ENCODE measurements at places on chromosomes 12 and 14.

GRCh38 chr14:65239143-65239937, 137.0 kb upstream of the MAX start:
- DNase-seq: peak; percentile 96

GRCh38 chr14:90355540-90356518, 24.1 kb upstream of the NRDE2 start:
- DNase-seq: no peak

DNA sequence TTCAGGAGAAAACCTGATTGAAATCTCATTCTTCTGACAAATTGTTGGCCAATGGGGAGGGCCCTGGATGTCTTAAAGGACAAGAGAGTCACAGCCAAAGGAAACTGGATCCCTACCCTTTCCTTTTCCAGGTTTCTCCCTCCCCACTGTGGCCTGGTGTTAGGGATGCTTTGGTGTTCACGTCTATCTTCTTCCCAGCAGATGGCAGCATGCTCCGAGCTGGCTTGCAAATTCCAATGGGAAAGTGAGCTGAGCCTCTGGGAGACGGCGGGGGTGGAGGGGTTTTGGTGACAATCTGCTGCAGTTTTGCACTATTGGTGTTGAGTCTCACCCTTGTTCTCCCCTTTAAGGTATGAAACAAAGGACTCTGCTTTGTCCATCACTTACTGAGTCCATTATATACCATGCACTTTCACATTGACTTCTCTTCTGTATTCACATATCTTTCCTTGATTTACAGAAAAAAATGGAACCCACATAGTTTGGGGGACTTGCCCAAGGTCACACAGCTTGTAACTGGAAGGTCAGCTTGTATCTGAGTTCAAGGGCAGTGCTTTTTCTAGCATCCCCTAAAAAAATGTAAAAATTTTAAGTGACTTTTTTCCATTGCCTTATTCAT, 39.3 kb downstream of the CCDC177 start:
- peak; percentile 60 for DNase-seq

DNA sequence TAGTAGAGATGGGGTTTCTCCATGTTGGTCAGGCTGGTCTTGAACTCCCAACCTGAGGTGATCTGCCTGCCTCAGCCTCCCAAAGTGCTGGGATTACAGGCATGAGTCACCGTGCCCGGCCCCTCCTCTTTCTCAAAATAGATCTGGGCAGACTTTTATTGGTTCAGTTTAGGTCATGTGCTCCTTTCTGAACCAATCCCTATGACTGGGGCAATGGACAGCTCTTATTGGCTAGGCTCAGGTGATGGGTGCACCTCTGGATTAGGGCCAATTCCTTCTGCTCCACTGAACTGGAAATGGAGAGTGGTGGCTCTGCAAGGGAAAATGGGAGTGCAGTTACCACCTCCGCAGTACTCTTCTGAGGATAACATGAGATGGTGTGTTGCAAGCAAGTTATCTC, 6.2 kb upstream of the ATP6V0A2 start:
- DNase-seq: peak; percentile 28

GRCh38 chr14:100193417-100194357, 34.2 kb upstream of the DEGS2 start:
- DNase-seq: no peak

- DNase-seq: peak; percentile 40
Observed at GRCh38 chr12:121628037-121628436, 1.7 kb downstream of the ORAI1 start.

DNA sequence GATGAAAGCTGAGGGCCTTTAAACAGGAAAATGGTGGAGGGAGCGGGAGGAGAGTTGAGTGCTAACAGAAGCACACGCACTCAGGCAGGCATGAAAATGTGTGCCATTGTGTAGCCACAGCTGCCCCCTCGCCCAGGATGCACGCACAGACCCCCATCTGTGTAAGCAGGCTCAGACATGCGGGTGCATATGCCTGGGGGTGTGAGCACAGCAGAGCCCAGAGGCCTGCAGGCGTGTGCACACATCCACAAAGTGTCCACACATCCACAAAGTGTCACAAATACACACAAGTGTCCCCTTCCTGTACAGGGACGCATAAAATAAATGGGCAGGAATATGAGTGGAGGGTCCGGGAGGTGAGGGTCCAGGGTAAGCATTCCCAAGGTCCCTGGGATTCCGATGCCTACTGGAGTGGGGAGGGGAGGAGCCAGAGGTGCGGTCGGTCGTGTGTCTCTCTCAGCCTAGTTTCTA, 805 bp upstream of the KRT7 start:
- no peak for DNase-seq

DNA sequence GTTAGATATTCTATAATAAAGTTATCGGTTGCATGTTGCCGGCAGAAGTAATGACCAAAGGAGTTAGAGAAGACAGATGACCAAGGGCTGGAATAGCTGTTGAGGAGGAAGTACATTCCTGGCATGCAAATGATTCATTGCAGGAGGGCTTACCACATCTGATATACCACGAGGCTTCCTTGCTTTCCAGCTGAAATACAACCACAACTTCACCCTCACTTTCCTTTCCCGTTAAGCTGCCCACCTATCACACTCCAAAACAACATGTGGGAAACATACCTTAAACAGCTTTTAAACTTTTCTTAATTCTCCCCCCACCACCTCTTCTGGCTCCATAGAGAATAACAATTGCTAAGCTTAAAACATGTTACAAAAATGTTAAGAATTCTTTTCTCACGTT, 594.1 kb downstream of the NRXN3 start:
- no peak for DNase-seq

DNA sequence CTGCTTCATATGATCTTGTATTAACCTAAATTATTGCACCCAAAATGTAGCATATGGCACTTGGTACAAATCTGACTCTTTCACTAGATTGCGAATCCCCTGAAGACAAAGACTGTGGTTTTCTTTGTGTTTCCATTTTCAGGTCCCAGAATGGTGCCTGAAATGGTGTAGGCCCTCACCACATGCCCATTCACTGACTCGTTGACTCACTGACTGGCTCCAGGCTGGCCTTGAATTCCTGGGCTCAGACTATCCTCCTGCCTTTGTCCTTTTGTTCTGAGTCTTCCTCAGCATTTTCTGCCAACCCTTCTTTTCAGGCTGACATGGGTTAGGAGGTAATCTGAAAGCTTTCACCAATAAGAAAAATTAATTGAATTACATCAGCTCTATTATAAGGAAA, 368.7 kb upstream of the GARIN6 start:
- no peak for DNase-seq

GRCh38 chr12:46493834-46494181, 121.2 kb upstream of the SLC38A2 start:
- DNase-seq: peak; percentile 46

DNA sequence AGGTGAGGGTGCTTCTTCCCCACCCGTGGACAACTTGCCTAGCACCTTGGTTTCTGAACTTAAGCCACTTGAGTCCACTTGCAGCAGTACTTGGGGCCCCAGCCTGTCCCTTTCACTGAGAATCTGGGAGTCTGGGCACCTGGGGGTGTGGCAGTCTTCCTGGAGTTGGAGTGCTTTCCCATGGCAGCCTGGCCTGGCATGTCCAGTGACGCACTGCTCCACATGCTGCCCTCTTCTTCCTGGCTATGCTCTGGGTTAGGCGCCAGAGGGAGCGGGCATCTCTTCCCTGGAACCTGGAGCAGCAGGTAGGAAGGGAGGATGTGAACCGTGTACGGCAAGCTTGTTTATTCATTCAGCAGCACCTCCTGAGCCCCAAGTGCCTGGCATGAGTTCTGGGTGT, 76.4 kb downstream of the PAPOLA start:
- DNase-seq: no peak

GRCh38 chr12:52879394-52880351, 25.2 kb downstream of the KRT8 start:
- peak; percentile 92 for DNase-seq

DNA sequence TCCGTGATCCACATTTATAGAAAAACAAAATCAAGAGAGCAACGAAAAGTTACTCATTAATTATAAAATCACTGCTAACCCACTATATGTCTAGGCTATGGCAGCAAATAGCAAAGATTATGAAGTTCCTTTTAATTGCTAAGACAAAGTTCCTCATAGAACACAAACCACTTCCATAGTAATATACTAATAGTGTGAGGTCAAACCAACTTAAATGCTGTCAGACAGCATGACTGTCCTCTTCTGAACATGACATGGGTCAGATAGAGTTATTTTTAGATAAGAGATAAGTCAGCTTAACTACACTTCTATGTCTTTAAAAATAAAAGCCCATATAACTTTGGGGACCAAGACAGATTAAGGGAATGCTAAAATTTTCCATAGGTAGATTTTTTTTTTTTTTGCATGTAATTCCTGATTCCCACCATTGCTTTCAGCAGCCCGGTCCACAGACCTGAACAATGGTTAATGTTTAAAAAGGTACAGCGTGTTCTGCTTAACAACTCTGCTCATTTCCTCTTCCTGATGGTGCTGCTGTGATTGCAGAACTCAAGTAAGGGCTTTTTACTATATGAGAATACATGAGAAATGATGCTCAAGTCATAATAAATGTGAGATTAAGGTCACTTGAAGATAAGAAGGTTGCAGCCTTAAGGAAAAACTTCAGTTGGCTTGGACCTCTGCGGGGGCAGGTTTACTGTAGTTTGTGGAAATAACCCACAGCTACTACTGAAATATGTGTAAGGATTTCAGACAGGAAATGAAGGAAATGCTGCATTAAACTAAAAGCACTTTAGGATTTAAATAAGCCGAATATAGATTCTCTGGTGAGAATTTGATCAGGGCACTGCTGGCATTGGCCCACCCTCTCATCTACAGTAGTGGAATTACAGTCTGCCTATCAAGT, 37.7 kb upstream of the DUSP6 start:
- DNase-seq: peak; percentile 39
